GM04504 (cell line): ENCODE measurements at places on chromosomes 1 and 21.

GRCh38 chr1:24558902-24559791, 3.3 kb downstream of the NCMAP start:
- peak; percentile 28 for DNase-seq

- DNase-seq = no peak
Observed at GRCh38 chr21:18803624-18804023, 400.0 kb upstream of the TMPRSS15 start.

GRCh38 chr1:190391582-190391981, 86.1 kb downstream of the BRINP3 start:
- DNase-seq = no peak

- no peak for DNase-seq
Observed at GRCh38 chr1:83673312-83673711, 325.6 kb downstream of the TTLL7 start.

- no peak for DNase-seq
Observed at GRCh38 chr1:246302251-246302625, 204.8 kb downstream of the SMYD3 start.

DNA sequence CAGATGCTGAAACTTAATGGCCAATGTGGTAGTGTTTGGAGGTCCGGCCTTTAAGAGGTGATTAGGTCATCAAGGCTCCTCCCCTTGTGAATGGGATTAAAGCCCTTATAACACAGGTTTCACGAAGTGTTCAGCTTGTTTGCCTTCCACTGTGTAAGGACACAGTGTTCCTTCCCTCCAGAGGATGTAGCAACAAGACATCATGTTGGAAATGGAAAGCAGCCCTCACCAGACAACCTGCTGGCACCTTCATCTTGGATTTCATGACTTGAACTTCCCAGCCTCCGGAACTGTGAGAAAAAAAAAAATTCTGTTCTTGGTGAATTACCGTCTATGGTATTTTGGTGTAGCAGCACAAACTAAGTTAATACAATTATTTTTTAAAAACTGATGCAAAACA, 613.8 kb downstream of the KIF26B start:
- DNase-seq = no peak

DNA sequence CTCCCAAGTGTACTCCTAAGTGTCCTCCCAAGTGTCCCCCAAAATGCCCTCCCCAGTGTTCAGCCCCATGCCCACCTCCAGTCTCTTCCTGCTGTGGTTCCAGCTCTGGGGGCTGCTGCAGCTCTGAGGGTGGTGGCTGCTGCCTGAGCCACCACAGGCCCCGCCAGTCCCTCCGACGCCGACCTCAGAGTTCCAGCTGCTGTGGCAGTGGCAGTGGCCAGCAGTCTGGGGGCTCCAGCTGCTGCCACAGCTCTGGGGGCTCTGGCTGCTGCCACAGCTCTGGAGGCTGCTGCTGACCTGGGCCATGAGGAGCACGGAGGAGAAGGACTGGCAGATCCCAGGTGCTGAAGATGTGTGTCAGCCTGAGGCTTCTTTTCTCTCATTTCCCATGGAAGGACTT, 993 bp downstream of the LCE5A start:
- DNase-seq = no peak

DNA sequence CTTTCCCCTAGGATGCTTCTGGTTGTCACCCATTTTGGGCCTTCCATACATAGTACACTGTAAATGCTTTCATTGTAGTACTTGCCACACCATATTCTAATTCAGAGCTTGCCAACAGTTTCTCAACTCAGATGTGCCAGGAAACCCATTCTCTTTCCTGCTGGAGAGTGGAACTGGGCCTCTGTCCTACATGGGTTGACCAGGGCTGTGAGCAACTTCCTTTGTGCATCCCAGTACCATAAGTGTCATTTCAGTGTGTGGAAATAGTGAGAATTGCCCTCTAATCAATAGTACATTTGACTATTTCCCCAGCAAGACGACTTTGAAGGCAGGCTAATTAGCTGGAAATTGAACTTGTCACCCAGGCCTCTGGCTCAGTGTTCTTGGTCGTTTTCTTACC, 74.8 kb downstream of the MTR start:
- no peak for DNase-seq

DNA sequence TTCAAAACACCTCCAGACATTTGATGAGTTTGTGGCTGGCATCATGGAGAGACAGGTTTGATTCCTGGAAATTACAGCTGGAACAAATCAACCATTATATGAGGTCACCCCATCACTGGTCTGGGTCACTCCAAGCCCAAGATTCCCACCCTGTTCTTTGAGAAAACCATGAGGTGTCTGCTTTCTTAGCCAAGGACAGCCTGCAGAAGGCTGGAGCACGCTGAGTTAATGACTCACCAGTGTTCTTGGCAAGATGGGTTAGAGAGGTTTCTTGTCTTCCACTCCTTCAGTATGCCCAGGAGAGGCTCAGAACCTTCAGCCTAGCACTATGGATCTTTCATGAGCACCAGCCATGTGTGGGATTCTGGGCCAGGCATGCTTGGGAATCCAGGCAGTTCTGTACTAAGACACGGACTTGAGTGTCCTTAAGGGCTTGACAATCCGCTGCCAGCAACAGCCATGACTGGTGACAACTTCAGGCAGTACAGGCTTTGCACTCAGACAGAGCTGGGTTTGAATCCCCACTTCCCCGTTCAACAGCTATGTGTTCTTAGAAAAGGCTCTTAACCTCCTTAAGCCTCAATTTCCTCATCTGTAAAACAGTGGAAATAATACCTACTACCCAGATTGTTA, 43.9 kb downstream of the GRHL3 start:
- peak; percentile 82 for DNase-seq

- no peak for DNase-seq
Observed at GRCh38 chr1:115135681-115136080, 46.4 kb upstream of the TSPAN2 start.

DNA sequence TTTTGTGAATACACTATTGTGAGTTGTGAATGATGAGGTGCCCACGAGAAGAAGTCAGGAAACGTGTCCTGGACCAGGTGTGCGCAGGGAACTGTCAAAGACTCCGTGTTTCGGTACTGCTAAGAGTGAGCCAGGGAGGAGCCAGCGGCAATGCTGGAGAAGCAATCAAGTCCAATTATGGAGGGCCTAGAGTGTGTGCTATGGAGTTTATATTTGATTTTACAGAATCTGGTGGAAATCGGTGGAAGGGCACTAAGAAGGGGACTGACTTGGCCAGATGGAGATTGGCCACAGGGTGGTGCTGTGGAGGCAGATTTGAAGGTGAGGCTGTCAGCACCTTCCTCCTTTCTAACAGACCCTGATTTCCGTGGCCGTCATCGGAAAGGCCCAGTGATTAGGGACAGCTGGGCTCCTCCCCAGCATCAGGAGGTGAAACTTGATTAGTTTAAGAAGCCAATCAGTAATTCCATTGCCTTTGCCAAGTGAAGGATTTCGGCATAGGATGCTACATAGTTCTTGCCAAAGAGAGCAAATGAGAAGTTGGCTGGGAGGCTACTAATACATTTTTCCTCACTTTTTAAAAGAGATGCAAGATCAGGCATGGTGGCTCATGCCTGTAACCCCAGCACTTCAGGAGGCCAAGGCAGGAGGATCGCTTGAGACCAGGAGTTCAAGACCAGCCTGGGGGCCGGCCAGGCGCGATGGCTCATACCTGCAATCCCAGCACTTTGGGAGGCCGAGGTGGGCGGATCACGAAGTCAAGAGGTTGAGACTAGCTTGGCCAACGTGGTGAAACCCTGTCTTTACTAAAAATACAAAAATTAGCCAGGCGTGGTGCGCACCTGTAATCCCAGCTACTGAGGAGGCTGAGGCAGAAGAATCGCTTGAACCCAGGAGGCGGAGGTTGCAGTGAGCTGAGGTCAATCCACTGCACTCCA, 7.0 kb downstream of the PTCH2 start:
- DNase-seq = peak; percentile 51

- DNase-seq = peak; percentile 31
Observed at GRCh38 chr1:177975588-177976495, 6.0 kb upstream of the SEC16B start.

DNA sequence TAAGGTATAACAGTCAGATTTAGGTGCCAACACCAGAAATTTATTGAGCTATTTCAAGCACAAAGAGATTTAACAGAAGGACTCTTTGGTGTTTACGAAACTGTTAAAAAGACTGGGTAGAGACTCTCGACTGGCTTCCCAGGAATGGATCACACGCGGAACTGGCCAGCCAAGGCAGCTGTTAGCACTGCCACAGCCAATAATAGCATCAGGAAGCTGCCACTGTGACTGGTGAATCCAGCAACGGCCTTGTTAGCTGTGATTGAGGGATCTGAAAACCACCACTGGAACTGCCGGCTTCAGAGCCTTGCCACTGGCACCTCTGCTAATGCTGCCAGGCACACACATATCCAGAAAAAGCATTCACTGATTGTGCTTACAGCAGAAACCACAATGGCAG, 10.6 kb upstream of the SIM2 start:
- no peak for DNase-seq

- no peak for DNase-seq
Observed at GRCh38 chr1:154193821-154194220, 1.9 kb upstream of the TPM3 start.
